NCI-H187 (cell line): ENCODE measurements at places on chromosomes 6 and 20.

DNA sequence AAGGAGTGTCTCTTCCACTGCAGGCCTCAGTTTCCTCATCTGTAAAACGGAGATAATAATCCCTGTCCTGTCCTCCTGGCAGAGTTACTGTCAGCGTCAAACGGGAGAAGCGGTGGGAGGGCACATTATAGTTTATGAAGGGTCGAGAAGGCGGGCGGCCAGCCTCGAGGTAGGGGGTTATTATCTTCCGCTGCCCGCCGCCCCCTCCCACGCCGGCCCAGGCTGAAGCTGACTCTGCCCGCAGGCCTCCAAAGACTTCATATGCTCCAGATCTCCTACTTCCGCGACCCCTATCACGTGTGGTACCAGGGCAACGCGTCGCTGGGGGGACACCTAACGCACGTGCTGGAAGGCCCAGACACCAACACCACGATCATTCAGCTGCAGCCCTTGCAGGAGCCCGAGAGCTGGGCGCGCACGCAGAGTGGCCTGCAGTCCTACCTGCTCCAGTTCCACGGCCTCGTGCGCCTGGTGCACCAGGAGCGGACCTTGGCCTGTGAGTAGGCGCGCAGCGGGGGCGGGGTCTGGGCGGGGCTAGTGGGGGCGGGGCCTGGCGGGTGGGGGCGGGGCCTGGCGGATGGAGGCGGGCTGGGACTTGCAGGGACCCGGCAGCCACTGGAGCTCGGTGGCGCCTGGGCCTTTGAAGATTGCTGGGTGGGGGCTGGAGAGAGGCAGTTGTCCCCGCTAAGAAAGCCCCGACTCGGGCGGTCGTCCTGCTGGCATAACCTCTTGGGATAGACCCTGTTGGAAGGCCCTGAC, 2.8 kb downstream of the PROCR start:
- DNase-seq, result no peak

- no peak for DNase-seq
Observed at GRCh38 chr20:434661-435419, 26.7 kb downstream of the RBCK1 start.

GRCh38 chr6:106114492-106114891, 28.4 kb downstream of the PRDM1 start:
- DNase-seq, result no peak

- no peak for DNase-seq
Observed at GRCh38 chr20:11918391-11918845, 725 bp downstream of the BTBD3 start.

- DNase-seq, result no peak
Observed at GRCh38 chr20:51423810-51424209, 118.7 kb downstream of the NFATC2 start.

- no peak for DNase-seq
Observed at GRCh38 chr6:23647045-23647444, 479.0 kb upstream of the NRSN1 start.

DNA sequence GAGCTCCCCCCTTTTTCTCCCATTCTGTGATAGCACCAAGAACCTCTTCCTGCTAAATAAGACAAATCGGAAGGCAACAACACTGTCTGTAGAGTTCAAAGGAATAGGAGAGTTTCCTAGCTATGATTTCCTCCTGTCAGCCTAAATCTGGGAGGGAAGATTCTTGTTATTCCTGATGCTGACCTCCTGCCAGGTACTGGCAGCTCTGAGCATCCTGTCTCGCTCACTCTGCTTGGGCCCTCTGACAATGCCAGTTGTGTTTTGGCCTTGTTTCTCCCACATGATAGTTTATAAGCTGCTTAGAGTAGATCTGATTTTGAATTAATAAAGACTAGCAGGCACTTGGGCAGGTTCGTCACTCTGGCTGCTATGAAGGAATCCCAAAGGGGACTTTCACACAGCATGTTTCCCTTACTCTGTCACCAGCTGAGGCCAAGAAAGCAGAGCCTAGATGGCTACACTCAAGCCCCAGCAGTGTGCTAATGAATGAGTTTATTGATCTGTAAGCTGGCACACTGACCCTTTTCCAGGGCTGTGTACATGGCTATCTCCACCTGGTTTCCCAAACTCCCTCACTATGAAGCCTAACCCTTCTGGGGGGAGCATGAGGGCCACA, 52.3 kb downstream of the UQCC1 start:
- DNase-seq, result no peak

DNA sequence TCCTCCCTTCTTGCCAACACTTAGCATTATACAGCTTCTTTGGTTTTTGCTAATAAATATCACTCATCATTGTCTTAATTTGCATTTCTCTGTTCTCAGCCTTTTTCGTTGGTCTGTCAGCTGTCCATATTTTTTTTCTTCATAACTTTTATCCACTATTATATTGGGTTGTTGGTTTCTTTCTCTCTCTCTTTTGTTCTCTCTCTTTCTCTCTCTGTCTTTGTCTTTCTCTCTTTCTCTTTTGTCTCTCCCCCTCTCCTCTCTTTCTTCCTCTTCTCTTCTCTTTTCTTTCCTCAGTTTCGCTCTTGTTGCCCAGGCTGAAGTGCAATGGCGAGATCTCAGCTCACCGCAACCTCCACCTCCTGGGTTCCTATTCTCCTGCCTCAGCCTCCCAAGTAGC, 36.5 kb downstream of the JARID2 start:
- DNase-seq, result no peak

GRCh38 chr20:868279-868678, 34.8 kb downstream of the FAM110A start:
- no peak for DNase-seq

DNA sequence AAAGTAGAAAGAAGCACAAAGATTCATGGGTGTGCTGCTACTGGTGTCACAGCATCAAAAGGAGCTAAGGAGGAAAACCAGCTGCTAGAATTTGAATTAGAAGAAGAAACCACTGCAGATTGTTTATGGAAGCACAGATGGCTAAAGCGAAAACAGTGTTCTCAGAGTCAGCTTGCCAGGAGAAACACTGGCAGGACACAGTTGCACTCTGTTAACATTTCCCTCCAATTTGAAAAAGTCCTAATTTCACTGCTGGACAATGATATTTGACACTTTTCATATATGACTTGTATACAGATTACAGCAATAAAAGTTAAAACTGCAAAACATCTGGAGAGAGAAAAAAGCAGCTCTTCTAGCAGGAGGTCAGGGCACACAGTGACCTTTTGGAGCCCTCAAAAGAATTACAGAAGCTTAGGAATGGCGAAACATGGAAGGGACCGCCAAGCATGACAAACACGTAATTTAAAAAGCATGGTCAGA, 314.5 kb downstream of the COL12A1 start:
- no peak for DNase-seq

- no peak for DNase-seq
Observed at GRCh38 chr20:62367136-62367632, at the start of gene LAMA5. TSS of gene LAMA5 (minus strand) at chr20:62367312. CDS start at chr20:62367245, 67 bp downstream.

GRCh38 chr20:21378259-21378658, 19.1 kb downstream of the NKX2-4 start:
- no peak for DNase-seq

- DNase-seq, result no peak
Observed at GRCh38 chr6:45577836-45578504, 200.2 kb upstream of the SUPT3H start.

DNA sequence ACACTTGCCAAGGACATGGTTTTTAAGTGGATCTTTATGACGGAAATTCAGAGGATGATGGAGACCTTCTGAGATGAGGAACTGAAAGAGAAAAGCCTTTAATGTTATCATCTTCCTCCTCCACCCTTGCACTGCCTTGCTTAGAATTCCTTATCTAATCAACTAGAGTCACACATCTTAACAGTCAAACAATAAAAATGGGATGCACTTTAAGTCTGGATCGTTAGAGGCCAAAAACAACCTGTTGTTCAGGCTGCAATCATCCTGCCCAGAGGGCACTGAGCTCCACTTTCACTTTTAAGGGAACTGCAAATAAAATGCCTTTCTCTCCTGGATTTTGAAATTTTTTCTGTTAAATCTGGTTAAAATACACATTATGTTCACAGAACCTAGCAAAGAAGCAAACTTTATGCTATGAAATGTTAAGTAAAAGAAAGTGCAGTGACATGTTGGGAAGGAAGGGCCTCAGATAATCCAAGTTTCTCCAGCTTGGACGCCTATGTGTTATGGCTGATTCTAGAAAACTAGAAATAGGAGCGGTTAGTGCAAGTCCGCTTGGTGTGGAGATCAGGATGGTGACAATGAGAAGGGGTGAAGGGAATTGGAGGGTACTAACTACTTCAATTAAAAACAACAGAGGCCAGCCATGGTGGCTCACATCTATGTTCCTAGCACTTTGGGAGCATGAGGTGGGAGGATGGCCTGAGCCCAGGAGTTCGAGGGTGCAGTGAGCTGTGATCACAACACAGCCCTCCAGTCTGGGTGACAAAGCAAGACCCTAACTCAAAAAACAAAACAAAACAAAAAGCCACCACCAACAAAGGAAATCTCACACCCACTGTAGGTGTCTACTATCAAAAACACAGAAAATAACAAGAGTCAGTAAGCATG, 66.4 kb upstream of the KIF13A start:
- no peak for DNase-seq

GRCh38 chr20:53949319-53949839, 121.0 kb downstream of the BCAS1 start:
- no peak for DNase-seq

DNA sequence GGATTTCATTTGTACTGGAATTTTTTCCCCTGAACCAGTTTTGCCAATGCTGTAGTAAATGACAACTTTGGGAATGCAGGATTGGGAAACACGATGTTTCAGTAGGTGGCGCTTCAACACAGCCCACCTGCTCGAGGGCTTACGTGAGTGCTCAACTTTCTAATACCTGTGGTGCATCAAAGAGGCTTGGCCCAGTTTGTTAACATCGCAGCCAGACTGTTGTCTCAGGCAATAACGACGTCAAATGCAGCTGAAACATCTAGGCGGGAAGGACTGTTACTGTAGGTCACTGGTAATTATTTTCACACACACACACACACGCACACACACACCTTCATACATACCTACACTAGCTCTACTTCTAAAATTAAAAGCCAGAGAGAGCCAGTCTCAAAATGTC, 815.5 kb upstream of the SLC35B3 start:
- DNase-seq, result no peak

DNA sequence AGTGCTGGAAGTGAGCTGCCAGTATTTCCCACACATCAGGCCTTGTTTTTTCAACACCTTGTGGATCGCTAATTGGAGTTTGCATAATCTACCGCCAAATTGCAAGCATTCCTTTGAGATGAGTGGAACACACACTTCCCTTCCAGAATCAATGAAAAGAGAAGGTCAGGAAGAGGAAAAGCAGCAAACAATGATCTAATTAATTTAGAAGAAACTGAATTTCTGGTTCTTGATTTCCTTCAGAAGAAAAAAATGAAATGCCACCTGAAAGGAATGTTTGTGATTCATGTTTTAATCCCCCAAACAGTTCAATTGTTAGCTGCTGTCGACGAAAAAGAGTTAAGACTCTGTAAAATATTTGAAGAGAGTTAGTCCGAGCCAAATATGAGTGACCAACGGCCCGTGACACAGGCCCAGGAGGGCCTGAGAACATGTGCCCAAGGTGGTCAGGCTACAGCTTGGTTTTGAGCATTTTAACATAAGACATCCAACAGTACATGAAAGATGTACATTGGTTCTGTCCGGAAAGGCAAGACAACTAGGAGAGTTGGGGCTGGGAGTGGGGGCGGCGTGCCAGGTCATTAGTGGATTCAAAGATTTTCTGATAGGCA, 182.3 kb downstream of the MTFR2 start:
- DNase-seq, result no peak

DNA sequence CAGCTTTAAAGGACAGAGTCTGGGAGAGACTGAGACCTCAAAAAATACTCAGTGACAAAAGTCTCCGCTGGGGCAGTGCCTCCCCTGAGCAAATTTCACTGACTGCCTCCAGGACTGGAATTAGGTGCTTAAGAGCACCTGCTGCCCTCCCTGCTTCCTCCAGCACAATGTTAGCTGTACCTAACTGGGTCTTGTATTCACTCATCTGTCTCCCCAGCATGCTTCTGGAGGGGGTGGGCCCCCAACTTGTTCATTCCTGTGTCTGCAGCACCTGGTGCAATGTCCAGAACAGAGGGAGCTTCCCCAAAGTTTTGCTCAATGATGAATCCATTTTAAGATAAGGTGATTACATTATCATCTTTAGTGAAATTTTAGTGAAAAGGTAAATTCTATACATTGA, 650.7 kb downstream of the KIF16B start:
- DNase-seq, result no peak

DNA sequence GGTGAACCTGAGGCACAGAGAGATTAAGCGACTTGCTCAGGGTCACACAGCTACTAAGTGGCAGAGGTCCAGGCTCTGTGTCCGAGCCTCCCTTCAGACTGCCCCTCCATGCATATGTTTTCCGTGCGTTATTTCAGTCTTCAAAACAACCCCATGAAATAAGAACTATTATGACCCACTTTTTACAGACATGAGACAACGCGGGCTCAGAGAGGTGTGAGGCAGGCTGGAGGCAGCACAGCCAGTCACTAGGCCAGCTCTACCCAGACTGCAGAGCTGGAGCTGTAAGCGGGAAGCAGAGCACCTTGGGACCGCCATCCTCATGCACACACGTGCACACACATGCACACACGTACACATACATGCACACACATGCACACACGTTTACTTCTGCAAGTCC, 62.3 kb downstream of the PSMG4 start:
- DNase-seq, result no peak

- no peak for DNase-seq
Observed at GRCh38 chr6:140319209-140319608, 944.8 kb upstream of the CITED2 start.

DNA sequence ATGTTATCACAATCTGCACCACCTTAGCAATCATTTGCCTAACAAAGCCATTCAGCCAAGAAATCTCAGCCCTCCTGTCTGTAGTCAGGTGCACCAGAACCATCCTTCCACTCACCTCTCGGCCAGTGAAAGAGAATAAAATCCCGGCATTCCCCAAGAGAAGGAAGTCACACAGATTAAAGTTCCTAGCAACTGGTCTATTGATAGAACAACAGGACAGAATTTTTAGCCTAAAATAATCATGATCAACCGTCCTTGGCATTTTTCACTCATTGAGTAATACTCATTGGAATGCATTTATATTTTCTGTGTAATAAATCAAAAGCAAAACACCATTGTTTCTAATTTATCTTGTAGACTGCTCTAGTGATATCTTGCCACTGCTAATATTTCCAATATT, 85.7 kb upstream of the CDH4 start:
- DNase-seq, result no peak

DNA sequence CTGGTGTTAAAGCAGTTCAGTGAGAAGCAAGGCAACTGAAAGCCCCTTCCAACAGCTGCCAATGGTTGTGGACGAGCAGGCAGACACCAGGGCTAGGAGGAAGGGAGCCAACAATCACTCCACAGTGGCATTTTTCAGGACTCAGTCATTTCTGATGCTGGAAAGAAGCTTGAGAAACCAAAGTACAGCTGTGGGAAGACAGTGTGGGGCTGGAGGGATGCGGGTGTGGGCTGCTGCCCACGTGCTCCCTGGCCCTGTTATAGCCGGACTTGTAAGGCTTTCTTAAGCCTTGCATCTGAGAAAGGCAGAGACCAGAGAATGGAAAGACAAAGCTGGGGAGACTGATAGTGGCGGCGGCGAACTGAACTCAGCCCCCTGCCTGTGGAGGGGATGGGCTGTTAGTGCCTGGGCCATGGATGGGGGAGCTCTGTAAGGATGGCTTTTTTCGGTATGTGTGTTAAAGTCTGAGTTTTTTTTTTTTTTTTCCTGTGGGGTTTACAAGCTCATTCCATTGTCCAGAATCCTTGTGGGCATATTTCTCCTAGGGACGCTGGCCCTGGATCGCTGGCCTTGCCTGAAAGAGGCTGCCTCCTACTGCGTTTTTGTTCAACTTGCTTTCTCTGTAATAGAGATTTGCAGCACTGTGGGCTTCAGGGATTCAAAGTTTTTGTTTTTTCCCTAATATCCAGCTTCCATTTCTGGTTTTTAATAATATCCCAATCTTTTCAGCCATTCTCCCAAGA, 91.7 kb downstream of the GJA10 start:
- no peak for DNase-seq
